ENCODE measurements at places on chromosomes 2 and 18.

- no peak for DNase-seq
These were observed 305.5 kb upstream of the HDAC4 start for GRCh38 chr2:239706367-239706766.

- DNase-seq = no peak
These were observed 2.5 kb downstream of the PID1 start for GRCh38 chr2:229268626-229269025.

DNA sequence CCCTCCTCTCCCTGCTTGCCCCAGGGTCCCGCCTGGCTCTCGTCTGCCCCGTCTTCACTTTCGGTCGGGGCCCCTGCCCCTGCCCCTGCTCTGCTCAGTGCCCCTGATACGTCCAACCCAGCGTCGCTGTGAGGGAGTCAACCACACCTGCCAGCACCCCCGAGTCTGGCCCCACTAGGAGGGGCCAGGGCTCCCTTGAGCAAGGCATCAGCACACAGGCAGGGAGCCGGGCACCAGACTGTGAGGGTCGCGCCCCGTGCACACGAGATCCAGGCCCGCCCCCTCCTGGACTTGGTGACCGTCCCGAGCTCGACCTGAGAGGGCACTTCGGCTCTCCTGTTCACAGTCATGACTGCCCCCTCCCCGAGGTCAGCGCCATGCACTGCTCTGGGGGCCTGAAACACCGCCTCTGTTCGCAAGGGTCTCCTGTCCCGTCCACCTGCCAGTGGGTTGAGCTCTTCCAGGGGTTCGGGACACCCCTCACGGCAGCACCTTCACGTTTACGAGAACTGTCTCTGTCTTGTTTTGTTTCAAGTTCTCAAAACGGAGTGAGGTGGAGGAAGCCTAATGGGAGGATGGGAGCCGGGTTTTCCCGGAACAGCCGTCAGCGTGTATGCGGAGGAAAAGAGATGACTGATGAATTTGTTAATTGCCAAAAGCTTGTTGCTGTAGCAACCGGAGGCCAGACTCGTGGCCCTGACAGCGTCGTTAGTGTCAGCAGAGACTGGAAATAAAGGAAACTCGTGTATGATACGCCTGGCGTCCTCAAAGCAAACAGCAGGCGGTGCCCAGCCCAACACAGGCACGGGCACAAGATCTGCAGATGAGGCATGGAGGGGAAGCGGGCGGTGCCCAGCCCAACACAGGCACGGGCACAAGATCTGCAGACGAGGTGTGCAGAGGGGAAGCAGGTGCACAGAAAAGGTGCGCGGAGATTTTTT, 48.2 kb upstream of the KCNG2 start:
- no peak for DNase-seq

DNA sequence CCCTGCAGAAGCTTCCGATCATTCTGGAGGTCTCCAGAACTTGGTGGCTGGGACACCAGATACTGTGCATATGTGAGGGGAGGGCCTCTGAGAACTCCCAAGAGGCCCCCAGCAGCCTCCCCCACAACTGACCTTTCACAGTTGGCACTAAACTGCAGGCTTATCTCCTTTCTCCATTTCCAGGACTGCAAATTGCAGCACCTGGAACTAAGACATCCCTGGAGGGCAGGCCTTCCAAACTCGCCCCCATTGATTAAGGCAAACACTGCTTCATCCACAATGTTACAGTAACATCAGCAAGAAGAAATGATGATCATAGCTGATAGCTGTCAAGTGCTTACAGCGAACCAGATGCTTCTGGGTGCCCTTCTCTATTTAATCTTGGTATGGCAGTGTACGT, 67.9 kb downstream of the TGOLN2 start:
- DNase-seq = no peak

DNA sequence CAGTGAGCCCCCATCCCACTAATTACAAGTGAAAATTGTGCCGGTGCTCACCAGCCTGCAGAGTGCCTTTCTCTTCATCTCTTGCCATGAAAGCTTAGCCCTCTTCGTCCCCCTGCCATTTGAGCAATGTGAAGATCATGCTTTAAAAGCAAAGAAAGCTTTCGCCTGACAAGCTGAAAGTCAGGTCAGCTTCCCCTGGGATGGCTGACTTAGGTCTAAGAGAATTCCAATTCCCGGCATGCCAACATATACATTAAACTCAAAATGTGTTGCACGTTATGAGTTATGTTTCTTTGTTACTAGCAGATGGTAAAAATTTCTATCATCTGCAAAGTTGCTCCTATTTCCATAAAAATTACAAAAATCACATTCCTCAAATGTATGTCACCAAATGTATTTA, 129.8 kb downstream of the AFF3 start:
- no peak for DNase-seq

DNA sequence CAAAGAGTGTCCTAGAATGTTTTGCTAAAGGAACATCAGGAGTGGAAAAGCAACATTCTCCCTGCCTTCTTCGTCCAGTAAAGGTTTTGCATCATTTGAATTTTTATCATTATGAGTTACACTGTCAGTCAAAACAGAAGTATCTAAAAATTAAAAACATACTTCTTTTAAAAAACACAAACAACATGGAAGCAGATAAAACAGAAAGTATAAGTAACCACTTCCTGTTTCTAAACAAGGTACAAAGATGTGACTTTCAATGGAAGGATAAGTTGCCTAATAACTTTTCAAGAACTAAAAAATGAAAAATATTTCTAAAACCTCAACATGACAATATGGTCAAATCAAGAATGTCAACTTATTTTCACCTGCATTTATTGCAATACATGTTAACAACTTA, 158.2 kb downstream of the STK39 start:
- DNase-seq = no peak

GRCh38 chr2:64054161-64054915, 35.1 kb upstream of the VPS54 start:
- no peak for DNase-seq

- DNase-seq = no peak
These were observed 24.2 kb downstream of the RPRD1A start for GRCh38 chr18:36043153-36043552.

DNA sequence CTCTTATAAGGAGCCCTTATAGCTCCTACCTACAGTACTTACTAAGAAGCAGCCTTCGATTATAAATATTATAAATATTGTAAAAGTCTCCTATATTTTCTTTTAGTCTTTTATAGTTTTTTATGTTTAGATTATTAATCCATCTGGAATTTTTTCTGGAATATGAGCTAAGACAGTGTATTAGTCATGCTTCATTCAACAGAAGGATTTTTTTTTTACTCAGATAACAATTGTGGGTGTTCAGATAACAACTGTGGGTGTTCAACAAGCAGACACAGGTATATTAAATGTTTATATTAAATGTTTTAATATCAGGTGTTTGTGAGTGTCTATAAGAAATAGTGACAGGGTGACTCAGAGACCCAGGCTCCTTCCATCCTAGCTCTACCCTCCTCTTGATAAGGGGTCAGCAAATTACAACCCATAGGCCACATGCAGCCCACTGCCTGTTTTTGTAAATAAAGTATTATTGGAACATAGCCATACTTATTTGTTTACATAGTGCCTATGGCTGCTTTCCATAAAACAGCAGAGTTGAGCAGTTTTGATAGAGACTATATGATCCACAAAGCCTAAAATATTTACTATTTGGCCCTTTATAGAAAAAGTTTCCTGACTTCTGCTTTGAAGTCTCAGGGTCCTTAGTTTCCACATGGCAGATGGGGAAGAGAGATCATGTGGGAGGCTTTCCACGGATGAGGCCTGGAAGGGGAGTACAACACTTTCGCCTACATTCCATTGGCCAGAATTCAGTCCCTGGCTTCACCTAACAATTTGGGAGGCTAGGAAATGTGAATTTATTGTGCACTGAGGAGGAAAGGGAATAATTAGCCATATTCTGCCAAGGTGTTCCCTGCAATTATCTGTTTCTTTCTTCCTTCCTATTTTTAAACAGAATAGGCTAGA, 4.3 kb upstream of the SPATS2L start:
- no peak for DNase-seq

DNA sequence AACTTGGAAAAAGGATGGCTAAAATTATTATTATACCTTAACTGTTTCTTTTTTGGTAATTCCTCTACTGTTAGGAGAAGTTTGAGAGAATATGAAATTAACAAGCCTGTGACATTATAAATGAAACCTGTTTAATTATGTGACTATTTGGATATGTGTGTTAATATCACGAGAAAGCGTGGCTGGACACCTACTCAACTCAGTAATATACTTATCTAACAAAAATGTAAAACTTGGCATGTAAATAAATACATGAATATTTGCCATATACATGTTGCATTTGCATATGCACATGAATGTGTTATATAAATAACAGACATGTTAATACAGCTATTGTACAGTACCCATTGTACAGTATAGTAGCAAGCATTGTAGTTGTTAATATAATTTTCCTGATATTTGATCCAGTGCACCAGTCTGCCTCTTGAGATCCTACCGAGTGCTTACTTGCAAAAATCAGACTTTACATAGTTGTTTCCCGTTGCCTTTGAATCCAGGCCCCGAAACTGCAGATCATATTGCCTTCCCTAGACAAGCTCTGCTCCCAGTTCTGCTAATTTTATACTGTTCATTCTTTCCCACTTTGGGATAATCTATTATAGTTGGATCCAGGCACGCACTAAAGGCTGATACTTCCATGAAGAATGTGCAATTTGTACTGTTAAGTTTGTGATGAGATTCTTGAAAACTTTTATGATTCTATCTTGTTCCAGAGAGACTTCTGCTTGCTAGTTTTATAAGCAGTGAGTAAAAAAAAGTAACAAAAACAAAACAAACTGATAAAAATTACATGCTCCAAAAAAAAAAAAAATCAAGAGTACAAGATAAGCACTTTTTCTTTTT, 395.6 kb downstream of the ARHGAP15 start:
- DNase-seq = no peak

DNA sequence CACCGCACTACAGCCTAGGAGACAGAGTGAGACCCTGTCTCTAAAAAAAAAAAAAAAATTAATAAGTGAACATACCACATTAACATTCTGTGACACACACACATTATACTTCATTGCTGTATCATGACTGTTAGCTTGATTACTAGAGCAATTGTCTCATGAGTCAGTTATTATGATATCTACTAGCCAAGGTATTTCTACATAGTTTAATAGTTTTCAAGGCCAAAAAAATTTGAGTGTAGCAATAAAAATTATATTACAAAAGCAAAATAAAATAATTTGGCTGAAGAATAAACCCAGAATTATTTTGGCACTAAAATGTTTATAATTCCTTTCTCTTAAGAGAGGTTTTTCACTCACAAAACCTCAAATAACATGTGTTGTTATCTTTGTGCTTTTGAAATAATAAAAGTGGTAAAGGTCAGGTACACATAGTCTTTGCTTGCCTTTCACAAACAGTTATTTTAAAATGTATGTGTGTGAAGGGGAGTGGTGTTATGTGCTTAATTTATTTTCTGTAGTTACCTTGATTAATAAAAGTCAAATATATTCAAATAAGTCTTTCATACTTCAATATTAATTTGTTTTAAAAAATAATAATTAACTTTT, 136.9 kb upstream of the SPOPL start:
- DNase-seq = no peak

DNA sequence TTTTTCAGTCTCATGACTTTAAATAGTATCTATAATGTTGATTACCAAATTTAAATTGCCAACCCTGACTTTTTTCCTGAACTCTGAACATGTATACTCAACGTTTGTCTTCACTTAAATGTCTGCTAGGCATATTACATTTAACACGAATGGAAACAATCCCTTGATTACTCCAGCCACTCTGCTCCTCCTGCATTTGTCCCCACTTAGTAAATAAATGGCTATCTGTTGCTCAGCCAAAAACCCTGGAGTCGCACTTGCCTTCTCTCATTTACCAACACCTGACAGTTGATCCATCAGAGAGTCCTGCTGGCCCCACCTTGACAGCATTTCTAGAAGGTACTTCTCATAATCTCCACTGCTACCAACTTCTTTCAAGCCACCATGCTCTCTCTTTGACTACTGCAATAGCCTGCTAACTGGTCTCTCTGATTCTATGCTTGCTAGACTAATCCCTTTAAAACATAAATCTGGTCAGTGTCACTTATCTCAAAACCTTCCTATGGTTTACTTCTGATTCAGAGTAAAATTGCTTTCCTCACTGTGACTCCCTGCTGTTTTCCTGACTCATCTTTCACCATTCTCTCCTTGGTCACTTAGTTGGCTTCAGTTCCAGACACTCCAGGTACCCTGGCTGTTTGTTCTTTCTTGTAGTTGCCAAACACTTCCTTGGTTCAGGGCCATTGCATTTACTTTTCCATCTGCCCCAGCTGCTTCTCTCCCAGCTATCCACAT, 31.9 kb downstream of the SPAG16 start:
- DNase-seq = no peak

- no peak for DNase-seq
These were observed 5.7 kb downstream of the GPATCH11 start for GRCh38 chr2:37090019-37090477.

DNA sequence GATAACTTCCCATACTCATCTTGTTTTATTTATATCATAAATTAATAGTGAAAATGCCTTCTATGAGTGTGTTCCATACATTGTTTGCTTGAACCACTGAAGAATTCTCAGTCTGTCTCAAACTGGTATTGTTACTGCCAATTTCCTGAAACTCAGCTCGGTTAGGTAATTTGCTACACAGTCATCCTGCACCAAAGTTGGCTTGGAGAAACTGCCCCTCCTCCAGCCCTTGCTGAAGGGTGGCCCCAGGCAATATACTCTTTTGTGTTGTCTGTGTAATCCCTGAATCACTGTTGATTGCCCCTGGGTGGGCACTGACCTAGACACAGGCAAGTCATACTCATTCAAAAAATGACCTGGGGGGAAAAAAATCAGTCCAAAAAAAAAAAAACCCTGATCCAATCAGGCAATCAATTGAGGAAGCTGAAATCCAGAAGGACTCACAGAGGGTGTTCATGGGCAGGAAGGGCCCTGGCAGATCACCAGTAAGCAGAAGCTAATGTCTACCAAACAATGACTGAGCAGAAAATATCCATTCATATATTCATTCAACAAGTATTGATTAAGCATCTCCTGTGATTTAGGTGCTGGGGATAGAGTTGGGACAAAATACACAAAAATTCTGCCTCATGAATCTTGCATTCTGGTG, 3.8 kb upstream of the SESTD1 start:
- DNase-seq = no peak

DNA sequence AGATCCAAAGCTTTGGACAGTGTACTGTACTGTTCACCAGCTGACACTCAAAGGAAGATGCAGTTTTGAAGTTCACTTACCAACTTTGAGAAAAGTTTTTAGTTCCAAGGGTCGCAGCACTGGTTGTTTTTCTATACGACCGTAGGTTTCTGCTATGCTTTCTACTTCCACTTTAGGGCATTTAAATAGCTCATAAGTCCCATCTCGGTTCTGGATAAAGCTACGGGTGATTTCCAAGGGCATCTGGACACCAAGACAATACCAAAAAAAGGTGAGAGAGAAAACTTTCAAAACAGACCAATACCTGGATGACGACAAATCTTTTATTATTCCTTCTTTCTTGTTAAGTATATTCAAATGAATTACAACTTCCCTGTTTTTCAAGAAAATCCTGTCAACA, 30.3 kb downstream of the C2orf42 start:
- DNase-seq = no peak

- no peak for DNase-seq
These were observed 408.7 kb upstream of the TCF4 start for GRCh38 chr18:55996717-55997116.

- DNase-seq = no peak
These were observed 45.2 kb upstream of the SPRED2 start for GRCh38 chr2:65477590-65477989.

All from CD4-positive, alpha-beta T cell treated with Interleukin-1 beta for 1 hour (primary cell).